ENCODE measurements at places on chromosomes 4 and X.

GRCh38 chrX:16444353-16444752 lies 205.6 kb upstream of the S100G start:
- no peak for DNase-seq

GRCh38 chr4:40502934-40503333 lies 126.7 kb downstream of the RBM47 start:
- no peak for DNase-seq

DNA sequence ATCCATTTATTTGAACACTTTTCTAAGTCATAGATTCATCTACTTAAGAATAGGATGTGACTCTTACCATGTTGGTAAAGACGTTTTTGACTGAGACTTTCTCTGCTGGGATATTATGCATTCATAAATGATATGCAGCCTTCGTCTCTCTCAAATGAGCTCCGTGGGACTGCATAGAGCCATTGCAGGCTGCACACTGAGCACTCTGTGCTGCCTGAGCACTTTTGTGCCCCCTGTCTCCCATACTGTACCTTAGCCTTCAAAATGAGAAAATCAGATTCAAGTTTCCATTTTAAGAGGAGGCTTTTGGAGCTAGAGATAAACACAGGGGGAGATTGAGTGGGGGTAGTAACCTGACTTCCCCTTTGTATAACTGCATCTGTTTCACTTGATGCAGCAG lies 433.6 kb downstream of the ZIC3 start:
- DNase-seq: no peak

GRCh38 chr4:103289186-103289585 lies 91.0 kb upstream of the CENPE start:
- DNase-seq: no peak

GRCh38 chr4:86441175-86441936 lies 81.5 kb upstream of the MAPK10 start:
- no peak for DNase-seq

- no peak for DNase-seq
Measured at GRCh38 chrX:134377537-134377936, 82.4 kb upstream of the HPRT1 start.

DNA sequence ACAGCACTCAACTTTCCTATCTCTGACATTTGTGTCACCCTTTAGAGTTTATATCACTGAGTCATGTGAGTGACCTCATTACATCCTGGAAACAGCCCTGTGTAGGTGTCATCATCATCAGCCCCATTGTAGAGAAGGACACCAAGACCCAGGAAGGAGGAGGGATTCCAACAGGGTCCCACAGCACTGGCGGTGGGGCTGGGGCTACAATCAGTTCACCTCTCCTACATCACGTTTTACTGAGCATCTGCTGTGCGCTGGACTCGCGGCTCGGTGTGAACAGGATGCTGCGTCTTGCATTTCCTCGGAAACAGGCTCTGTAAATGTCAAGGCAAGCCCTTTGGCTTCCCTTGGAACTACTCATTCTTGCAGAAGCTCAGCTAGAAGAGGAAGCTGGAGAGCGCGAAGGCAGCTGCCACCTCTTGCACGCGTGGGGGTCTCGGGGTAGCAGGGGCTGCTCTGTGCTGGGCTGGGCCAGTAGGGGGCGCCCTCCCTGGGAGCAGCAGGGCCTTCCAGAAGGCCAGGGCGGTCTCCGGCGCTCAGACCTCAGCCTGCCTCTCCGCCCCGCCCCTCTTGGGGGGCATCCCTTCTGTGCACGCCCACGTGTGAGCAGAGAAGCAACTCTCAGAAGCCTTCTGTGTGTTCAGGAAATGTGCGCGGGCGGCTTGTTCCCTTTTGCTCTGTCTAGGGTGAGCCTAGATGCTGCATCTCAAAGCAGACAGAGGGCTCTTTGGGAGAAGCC lies 29.0 kb downstream of the REELD1 start:
- DNase-seq: no peak

DNA sequence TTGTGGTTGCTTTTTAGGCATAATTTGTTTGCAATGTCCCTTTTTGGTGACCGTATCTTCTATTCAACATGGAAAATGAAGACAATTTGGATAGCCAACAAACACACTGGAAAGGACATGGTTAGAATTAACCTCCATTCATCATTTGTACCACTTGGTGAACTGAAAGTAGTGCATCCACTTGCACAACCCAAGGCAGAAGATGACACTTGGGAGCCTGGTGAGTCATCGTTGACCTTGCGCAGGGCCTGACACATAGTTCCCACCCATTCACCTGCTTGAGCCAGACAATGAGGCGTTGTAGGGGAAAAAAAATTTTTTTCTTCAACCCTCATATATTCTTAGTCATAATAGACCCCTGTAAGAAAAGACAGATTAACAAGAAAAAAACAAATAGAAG lies 32.4 kb downstream of the EGF start:
- no peak for DNase-seq

- no peak for DNase-seq
Measured at GRCh38 chr4:65645185-65645584, 25.1 kb downstream of the EPHA5 start.

- DNase-seq: no peak
Measured at GRCh38 chrX:129427267-129427666, 96.0 kb downstream of the SMARCA1 start.

DNA sequence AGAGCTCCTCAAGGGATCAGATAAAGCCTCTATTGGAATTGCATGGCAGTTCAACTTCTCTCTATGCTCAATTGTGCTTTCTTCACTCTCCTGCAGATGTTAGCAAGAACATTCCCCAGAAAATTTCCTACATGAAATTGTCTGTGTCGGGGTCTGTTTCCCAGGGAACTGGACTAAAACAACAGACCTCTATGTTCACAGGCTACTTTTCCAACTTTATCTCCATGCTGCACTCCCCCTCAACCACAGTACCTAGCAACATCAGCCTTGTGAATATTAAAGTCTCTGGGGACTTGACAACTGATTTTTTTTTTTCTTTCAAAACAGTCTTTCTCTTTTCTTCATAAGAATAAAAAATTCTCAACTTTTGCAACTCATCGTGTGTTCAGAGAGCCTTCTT lies 1470.8 kb upstream of the ADGRL3 start:
- DNase-seq: no peak

GRCh38 chr4:8198206-8198905 lies 734 bp upstream of the SH3TC1 start:
- DNase-seq: no peak

- no peak for DNase-seq
Measured at GRCh38 chr4:78213218-78213617, 156.1 kb downstream of the FRAS1 start.

- DNase-seq: no peak
Measured at GRCh38 chr4:113969709-113970334, 9.6 kb downstream of the ARSJ start.

GRCh38 chr4:85489273-85489981 lies 14.5 kb downstream of the ARHGAP24 start:
- DNase-seq: no peak

GRCh38 chr4:183422962-183423631 lies 21.3 kb upstream of the CDKN2AIP start:
- no peak for DNase-seq

DNA sequence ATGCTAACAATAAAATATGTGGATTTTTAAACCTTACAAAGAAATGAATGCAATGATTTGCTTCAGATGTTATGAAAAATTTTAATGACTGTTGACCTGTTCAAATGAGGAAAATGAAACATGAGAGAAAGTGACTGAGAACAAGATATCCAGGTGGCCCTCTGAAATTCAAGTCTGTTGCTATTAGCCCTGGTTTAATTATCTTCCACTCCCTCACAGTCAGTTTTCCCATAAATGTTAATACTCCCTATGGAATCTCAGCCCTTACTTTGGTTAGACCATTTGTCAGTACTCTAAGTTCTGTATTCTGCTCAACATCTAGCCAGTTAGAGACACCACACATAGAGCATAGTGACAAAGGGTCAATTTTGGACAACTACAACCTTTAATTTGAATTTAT lies 327.8 kb downstream of the PDGFC start:
- no peak for DNase-seq

DNA sequence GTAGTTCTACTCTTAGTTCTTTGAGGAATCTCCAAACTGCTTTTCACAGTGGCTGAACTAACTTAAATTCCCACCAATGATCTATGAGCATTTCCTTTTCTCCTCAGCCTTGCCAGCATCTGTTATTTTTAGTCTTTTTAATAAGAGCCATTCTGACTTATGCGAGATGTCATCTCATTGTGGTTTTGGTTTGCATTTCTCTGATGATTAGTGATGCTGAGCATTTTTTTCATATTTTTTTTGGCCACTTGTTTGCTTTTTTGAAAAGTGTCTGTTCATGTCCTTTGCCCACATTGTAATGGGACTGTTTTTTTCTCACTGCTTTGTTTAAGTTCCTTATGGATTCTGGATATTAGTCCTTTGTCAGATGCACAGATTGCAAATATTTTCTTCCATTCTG lies 21.5 kb upstream of the PHKA1 start:
- no peak for DNase-seq

- no peak for DNase-seq
Measured at GRCh38 chr4:153082322-153083301, 121.6 kb upstream of the TRIM2 start.

DNA sequence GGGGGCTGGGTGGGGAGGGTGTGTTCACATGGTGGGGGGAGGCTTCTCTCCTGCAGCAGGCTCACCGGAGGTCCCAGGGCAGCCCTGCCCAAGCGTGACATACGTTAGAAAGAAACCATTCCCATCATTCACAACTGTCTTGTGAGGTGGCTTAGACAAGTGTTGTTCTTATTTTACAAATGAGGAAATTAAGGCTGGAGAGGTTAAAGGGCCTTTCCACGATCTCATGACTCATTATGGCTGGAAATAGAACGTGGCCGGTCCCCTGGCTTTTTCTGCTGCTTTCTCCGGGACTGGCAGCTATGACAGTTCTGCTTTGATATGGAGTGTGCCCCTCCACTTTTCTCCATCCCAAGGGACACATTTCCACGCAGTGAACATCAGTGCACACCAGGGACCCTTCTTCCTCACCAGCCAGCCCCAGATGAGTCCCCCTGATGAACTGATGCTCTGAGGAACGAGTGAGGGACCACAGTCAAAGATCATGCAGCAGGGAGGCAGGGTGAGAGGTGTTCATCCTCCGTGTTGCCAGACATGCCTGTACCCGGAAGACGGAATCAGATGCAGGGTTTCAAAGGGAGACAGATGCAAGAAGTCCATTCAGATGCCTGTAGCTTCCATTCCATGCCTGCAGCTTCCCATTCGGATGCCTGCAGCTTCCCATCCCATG lies 64.0 kb upstream of the ACSL1 start:
- DNase-seq: no peak

DNA sequence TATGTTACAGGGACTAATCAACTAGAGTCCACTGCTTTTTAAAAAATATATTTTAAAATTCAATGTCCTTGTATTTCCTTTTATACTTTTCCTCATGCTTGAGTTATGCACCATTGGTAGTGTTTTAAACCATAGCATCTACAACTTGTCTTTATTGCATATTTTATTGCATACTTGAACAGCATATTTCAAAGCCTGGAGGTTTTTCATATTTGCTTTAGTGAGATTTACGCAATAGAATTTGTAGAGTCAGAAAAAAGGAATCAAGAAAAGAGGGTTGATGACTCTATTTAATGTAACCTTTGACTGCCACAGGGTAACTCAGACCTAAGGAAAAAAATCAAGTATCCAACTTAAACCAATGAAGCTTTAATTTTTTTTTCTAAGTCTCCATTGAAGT lies 1165.7 kb upstream of the IGFBP7 start:
- no peak for DNase-seq

DNA sequence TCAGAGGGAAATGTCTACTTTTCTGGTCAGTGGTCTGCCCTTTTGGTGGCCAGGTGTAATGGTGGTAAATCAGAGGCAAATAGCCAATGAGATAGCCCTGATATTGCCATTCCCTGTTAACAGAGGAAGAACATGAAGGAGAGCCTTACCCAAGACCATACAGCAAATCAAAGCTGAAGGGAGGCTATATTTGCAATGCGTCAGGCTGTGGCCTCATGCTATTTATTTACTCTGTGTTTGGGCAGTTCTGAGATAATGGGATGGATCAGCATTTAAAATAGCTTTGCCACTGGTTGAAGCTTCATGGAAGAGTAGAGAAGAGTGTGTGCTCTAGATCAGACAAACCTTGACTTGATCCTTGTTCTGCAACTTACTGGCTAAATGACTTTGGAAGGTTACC lies 73.3 kb upstream of the MAML3 start:
- no peak for DNase-seq

GRCh38 chr4:139593091-139593564 lies 37.1 kb upstream of the SETD7 start:
- no peak for DNase-seq

DNA sequence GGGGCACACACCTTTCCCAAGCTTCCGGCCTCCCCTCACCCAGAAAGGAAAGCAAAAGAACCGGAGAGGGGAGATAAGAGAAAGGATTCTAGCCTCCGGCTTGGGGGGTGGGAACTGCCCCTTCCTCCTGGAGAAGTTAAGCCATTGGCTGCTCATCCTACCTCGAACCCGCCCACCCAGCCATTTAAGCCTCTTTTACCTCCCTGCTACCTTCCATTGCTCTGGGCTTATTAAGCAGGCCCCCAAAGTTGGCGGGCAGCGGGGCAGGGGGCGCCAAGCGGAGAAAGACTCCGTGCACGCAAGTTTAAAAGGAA lies 2.3 kb downstream of the MAML3 start:
- DNase-seq: no peak

GRCh38 chr4:185344743-185345538 lies 50.8 kb downstream of the LRP2BP start:
- no peak for DNase-seq
